ENCODE measurements at places on chromosomes 7 and 10.
A peak's percentile ranks its signal among the peaks of the same experiment; 100 is the strongest.

DNA sequence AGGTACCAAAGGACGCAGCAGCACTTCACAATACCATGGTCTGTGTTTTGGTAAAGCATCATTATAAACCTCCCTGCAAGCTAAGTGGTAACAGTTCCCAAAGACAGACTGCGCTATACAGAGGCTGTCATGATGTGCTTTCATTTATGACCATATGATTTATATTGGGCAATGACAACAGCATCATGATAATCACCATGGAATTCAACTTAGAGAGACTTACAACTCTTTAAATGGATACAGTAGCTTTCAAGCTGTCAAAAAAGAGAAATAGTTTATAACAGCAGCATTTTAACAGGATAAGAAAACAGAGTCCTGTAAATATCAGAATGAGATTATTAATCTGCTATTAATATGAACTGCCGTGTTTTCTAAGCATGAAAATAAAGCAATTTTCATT lies 341.7 kb downstream of the GPR37 start:
- no peak for DNase-seq

DNA sequence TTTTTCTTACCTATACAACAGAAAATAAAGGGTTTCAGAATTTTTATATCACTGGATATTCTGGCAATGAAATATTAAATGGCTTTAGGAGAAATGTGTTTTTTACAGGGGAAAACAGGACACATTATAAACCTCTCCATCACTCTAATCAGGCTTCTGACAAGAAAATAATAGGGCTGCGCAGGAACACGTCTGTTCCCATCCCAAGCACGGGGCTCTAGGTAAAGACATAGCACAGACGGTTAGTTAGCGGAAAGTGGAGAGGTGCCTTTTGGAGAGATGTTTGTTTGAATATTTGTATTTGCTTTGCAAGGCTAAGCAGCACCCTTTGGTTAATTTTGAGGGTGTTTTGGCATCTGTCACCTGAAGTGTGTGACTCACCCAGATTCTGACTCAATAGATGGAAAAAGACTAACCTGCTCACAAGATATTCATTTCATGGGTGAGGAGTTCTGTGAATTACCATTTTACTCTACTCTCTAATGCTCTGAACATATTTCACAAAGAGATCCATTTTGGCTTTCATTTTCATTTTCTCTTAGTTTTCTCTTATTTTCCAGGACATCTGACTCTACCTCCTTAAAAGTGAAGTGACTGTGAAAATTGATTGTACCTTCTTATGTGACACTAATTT lies 174.5 kb upstream of the AKR1E2 start:
- no peak for DNase-seq

DNA sequence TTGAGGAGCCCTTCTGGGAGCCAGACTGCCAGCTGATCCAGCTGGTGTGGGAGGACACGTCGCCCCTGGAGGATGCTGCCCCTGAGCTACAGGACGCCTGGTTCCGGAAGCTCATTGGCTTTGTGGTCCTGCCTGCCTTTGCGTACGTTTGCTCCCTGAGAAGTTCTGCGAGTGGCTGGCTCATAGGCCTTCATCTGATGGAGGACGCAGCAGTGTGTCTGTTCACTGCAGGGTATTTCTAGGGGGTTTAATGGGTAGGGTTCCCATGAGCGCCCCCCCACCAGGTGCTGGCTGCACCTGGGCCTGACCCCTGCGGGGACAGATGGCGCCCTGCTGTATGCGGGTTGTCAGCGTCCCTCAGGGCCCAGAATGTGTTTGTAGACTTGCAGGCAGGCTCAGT lies 5.0 kb downstream of the PAOX start:
- no peak for DNase-seq

- DNase-seq = no peak
Measured at GRCh38 chr7:140899883-140900282, 24.8 kb downstream of the BRAF start.

DNA sequence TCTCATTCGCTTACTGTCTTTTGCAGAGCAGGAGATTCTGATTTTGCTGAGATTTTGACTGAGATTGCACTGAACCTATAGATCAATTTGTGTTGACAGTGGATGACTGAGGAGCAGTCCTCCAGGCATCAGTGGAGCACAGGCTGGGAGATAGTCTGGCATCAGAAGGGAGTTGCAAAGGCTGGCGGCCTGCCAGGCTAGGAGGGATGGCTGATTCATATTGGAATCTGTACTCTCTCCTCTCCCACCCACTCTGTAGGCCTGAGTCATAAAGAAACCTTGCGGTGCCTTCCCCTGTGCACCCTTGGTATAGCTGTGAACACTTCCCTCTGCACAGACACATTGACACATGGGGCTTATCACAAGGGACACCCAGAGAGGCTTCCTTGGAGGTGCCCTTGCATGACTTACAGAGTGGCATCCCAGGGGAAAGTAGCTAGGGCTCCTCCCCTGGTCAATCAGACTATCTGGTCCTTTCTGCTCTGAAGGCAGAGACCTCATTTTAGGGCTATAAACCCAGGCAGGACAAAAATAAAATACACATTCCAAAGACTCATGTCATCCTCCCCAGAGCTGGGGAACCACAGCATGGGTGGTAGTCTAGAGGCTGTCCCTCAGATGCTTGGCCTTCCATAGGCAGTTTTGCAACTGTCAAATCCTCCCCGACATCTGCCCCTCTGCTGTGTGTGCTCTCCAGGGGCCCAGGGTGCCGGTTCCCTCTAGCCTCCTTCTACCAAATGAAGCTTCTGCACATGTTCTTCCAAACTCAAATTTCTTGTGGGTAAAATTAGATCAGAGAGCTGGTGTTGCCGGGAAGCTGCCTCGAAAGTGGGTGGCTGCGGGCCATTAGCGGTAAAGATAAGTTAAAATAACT lies 37.4 kb upstream of the EEPD1 start:
- DNase-seq = peak; percentile 45

- DNase-seq = no peak
Measured at GRCh38 chr10:75033399-75034130, 77.9 kb upstream of the SAMD8 start.

- DNase-seq = no peak
Measured at GRCh38 chr10:103653581-103654037, 160.1 kb downstream of the NEURL1 start.

DNA sequence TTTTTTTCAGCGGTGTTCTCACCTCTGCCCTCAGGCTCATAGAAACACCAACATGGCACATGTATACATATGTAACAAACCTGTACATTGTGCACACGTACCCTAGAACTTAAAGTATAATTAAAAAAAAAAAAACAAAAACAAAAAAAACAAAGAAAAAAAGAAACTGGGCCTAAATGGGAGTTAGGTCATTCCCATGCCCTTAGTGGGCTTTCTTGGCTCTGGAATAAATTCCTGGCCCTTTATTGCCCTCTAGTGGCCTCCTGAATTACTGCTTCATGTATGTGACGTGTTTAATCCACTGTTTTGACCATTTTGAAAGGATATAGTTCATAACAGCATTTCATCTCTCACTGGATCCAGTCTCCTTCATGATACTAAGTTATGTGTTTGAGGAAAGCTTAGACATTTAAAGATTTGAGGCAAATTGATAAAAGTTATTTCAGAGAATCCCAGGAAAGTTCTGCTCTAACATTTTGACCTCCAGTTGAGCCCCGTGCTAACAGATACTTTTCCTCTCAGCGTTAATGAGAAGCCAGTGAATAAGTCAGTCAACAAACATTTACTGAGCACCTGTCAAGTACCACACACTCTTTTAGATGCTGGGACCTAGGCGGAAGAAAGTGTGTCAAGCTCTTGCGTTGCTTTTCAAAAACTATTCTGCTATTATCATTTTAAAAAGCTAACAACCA lies 54.7 kb upstream of the SYPL1 start:
- DNase-seq = no peak

DNA sequence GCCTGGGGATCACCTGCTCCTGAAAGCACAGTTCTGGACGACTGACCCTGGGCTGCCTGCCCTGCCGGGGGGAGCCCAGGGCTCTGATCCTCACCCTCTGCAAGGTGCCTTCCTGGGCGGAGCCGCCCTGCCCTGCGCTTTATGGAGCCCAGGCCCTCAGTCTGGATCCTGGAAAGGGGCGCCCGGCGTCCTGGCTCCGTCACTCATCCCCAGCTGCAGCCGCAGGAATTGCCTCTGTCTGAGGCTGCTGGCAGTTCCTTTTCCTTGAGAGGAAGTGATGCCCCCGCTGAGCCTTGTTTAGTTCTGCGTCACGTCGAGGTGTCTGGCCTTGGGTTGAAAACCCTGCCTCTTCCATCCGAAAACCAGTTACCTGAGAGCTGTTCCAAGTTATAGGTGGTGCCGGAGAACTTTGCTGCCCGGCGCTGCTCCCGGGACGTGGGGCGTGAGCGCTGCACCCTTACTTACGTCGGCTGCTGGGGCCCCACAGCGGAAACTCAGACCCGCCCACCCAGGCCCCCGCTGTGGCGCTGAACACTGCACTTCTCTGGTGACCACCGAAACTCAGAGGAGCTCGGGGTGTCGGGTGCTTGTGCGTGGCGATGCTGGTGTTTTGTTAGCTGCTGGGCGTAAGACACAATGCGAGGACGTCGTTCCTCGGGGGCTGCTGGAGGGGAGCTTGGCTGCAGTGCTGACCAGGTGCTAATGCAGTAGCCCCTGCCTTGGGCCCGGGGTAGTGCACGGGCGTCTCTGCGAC lies 5.4 kb downstream of the MAFK start:
- DNase-seq = no peak

- no peak for DNase-seq
Measured at GRCh38 chr7:97145068-97145467, 27.6 kb downstream of the SDHAF3 start.

DNA sequence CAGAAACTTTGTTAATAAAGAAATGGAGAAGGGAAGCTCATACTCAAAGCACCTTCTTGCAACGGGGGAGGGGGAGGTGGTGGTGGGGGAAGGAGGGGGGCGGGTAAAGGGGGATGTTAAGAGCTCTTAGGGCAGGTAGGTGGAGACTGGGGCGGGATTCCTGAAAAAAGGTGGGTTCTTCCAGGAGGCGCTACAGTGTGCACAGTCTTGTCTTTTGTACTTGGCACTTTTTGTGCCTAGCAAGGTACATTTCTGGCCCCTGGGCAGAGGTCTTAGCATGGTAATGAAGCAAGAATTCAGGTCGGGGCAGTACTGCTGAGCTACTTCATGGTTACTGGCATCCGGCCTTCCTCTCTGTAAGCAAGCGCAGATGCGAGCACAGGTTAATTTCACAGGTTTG lies 15.2 kb upstream of the LAMB4 start:
- DNase-seq = no peak

DNA sequence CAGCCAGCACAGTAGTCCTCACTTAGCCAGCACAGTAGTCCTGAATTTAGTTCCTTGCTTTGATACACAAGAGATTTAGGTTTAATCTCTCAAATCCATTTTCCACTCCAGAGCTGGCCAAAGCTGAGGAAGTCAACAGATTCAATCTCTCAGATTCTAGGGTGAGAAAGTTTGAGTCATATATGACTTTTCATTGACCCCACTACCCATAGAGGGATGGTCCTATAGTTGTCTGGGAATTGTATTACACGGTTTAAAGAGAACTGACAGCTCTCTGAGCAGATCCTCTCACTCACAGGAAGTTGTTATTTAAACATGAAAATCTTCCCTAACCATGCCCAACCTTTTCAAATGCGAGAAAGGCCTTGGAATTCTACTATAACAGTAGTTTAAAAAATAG lies 641.8 kb upstream of the SEMA3D start:
- no peak for DNase-seq

- DNase-seq = no peak
Measured at GRCh38 chr10:115772606-115773005, 500.4 kb downstream of the GFRA1 start.

- no peak for DNase-seq
Measured at GRCh38 chr7:29926216-29926615, 63.4 kb downstream of the SCRN1 start.

GRCh38 chr10:102775935-102776669 lies 32.4 kb downstream of the WBP1L start:
- DNase-seq = no peak

GRCh38 chr10:21749788-21750187 lies 215.8 kb downstream of the MLLT10 start:
- DNase-seq = no peak

- DNase-seq = no peak
Measured at GRCh38 chr10:124703778-124704427, 40.3 kb downstream of the FAM53B start.

Data from GM12892 (cell line).